ENCODE measurements at places on chromosomes 2 and 18.
A peak's percentile ranks its signal among the peaks of the same experiment; 100 is the strongest.

GRCh38 chr2:30348825-30349224 is 98.2 kb upstream of the LCLAT1 start:
- no peaks in the 10 kb centered on the region for H3K36me3 ChIP-seq
- no peak for DNase-seq
- no peaks in the 10 kb centered on the region for H3K27me3 ChIP-seq
- no peak overlapping the region for H3K4me3 ChIP-seq

- no peak for DNase-seq
- H3K4me1 ChIP-seq: no peaks in the 10 kb centered on the region
- no peak overlapping the region for H3K4me3 ChIP-seq
- H3K27ac ChIP-seq: no peak overlapping the region
- no peaks in the 10 kb centered on the region for H3K36me3 ChIP-seq
Observed at GRCh38 chr2:29535188-29535587, 386.2 kb downstream of the ALK start.

GRCh38 chr2:1077911-1078310 is 127.3 kb downstream of the SNTG2 start:
- peaks cover 4% of the 10 kb centered on the region for H3K4me1 ChIP-seq
- H3K4me3 ChIP-seq: no peak overlapping the region
- H3K27me3 ChIP-seq: no peaks in the 10 kb centered on the region
- no peak overlapping the region for H3K27ac ChIP-seq
- no peak for DNase-seq

DNA sequence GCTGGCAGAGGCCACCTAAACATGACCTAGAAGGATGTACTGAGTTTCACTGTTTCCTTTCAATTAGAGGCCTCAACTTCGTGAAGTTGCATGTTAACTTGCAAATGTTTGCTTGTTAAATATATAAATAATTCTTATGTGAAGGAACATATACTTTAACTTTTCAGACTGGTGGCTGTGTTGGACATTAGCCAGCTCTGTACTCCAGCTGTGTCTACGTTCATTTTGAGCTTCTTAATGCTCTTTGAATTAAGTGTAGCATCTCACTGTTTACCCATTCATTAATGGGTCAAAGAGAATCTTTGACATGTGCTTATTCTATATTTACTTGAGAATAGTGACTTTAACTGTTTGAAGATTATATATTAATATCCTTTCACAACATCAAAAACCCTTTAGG is 823.2 kb upstream of the ID2 start:
- no peaks in the 10 kb centered on the region for H3K27me3 ChIP-seq
- peak overlapping the region; percentile 11 for H3K27ac ChIP-seq
- no peak for DNase-seq
- H3K4me1 ChIP-seq: peaks cover 12% of the 10 kb centered on the region

GRCh38 chr2:199025146-199025545 is 432.6 kb downstream of the SATB2 start:
- no peaks in the 10 kb centered on the region for H3K36me3 ChIP-seq
- H3K4me1 ChIP-seq: no peaks in the 10 kb centered on the region
- H3K4me3 ChIP-seq: no peak overlapping the region

- no peaks in the 10 kb centered on the region for H3K36me3 ChIP-seq
- peaks cover 31% of the 10 kb centered on the region for H3K4me1 ChIP-seq
- H3K4me3 ChIP-seq: peak overlapping the region; percentile 28
- DNase-seq: peak; percentile 95
- H3K27me3 ChIP-seq: no peaks in the 10 kb centered on the region
Observed at GRCh38 chr2:240920783-240921231, 14.7 kb downstream of the CROCC2 start.

DNA sequence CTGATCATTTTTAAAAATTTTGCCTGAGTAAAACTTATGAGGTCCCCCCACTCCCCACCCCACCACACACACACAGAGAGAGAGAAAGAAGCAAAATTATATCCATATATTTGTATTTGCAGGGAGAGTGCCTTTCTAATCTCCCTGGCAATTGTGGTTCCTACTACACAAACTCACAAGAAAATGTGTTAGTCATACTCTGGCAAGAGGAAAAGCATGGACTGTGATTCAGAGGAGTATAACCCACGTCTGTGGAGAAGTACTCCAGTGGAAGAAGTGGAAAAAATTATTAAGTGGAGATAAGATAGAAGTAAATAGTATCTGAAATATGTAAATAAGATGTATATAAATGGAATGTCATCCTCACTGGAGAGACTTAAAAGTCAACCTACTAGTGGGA is 114.0 kb downstream of the DSEL start:
- H3K36me3 ChIP-seq: no peaks in the 10 kb centered on the region
- H3K4me3 ChIP-seq: no peak overlapping the region
- H3K27ac ChIP-seq: peak overlapping the region; percentile 77
- peaks cover 17% of the 10 kb centered on the region for H3K4me1 ChIP-seq
- H3K27me3 ChIP-seq: no peaks in the 10 kb centered on the region
- DNase-seq: peak; percentile 46

GRCh38 chr2:32780961-32781360 is 153.1 kb downstream of the TTC27 start:
- DNase-seq: no peak
- H3K36me3 ChIP-seq: no peaks in the 10 kb centered on the region
- no peaks in the 10 kb centered on the region for H3K27me3 ChIP-seq
- H3K27ac ChIP-seq: no peak overlapping the region

Data from osteoblast (primary cell).